ENCODE measurements at places on chromosomes 4 and X. TPM values are rescaled to one million over a fixed set of nuclear protein-coding genes. Genes with fewer than 3 reads are reported as not detected.
A peak's percentile ranks its signal among the peaks of the same experiment; 100 is the strongest.

DNA sequence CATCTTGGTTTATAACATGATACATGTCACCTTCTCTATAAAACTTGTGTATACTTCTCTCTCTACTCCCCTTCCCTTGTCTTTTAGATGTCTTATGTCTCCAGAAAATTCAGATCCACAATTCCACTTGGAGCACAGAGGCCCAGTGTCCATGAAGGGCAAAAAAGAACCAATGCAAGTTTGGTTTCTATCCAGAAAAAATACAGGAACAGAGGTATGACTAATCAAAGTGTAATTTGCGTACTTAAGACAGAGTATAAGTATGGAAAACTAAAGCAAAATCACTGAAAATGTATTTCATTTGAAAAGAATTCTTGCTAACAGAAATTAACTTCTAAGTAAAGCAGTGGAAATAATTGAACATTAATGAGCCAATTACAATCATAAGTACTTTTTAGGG is 46.2 kb downstream of the GUCY1B1 start:
- no peak overlapping the region for H3K27ac ChIP-seq
- peaks cover 2% of the 10 kb centered on the region for H3K36me3 ChIP-seq
- H3K27me3 ChIP-seq = no peaks in the 10 kb centered on the region
- H3K4me1 ChIP-seq = peaks cover 8% of the 10 kb centered on the region
- no peak for DNase-seq
- no peak overlapping the region for H3K4me3 ChIP-seq

DNA sequence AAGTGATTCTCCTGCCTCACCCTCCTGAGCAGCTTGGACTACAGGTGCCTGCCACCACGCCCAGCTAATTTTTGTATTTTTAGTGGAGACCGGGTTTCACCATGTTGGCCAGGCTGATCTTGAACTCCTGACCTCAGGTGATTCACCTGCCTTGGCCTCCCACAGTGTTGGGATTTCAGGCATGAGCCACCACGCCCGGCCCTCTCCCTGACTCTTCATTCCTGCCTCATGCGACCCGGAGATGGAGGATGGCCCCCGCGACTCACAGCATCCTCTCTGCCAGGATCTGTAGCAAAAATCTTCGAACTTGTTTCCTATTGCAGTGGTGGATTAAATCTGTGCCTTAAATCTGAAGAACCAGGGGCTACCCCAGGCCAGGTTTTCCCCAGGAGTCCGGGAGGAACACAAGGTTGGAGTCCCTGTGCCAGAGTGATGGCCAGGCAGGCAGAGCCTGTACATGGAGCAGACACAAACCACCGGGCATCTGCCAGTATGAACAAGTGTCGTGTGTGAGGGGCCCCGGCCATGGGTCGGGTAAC is 11.5 kb downstream of the CPLX1 start:
- H3K36me3 ChIP-seq = no peaks in the 10 kb centered on the region
- no peaks in the 10 kb centered on the region for H3K4me1 ChIP-seq
- DNase-seq = no peak
- no peak overlapping the region for H3K27ac ChIP-seq
- peaks cover 24% of the 10 kb centered on the region for H3K27me3 ChIP-seq

DNA sequence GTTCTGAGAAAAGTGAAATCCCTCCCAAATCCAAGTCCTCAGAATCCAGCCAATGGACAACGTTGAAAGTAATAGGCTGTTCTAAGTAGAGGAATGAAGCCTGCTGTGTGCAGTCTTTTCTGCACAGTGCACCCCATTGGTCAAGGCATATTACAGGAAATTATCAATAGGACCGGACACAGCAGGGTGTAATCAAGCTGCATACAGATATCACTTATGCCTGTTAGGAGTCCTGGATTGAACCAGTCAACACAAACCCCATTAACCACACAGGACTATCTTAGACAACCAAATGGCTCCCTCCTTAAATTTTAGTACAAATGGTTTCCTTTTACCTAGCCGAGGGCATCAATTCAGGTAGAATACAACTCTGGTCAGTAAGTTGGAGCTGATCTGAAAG is 34.2 kb upstream of the MAGEA8 start:
- H3K27ac ChIP-seq = no peak overlapping the region
- no peak overlapping the region for H3K4me3 ChIP-seq
- no peaks in the 10 kb centered on the region for H3K27me3 ChIP-seq
- H3K36me3 ChIP-seq = no peaks in the 10 kb centered on the region
- no peaks in the 10 kb centered on the region for H3K4me1 ChIP-seq

- no peaks in the 10 kb centered on the region for H3K4me1 ChIP-seq
- H3K27ac ChIP-seq = no peak overlapping the region
- no peaks in the 10 kb centered on the region for H3K27me3 ChIP-seq
These were observed 164.7 kb downstream of the SOWAHB start for GRCh38 chr4:76733068-76733771.

DNA sequence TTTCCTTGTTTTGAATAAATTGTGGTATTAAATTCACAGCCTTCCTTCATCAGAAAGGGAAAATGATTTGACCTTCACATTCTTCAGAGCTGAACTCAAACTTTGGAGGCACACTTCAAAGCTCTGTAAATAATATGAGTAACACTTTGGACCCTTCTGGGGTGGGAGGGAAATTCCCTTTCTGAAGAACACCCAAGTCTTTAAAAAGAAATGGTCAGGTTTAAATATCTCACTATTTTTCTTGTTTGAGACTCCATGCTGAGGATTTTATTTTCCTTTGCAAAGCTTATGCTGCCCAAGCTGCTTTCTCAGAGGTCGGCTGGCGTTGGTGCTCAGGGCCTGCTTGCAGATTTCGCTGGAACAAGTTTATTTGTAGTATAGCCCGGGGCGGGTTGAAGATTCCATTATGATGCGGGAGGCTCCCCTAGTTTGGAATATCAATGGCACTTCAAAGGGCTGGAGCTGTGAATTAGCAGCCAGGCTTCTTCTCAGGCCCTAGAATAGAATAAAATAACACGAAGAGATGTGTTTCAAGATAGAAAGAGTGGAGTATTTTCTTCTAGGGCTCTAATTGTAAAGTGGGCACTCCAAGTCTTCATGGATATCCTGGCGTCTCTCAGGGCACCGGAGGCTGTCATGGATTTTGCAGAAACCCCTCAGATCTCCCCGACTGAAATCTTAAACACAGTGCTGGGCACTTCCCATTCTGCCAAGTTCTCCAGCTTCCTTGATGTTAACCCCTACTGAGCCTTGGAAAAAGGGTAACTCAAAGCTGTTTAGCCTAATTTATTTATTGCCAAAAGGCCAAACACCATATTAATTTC is 315.6 kb downstream of the GPAT3 start:
- DNase-seq = no peak
- no peaks in the 10 kb centered on the region for H3K27me3 ChIP-seq
- no peak overlapping the region for H3K27ac ChIP-seq
- no peaks in the 10 kb centered on the region for H3K36me3 ChIP-seq
- no peaks in the 10 kb centered on the region for H3K4me1 ChIP-seq
- no peak overlapping the region for H3K4me3 ChIP-seq

GRCh38 chr4:8394061-8394519 is 46.4 kb downstream of the ACOX3 start:
- H3K36me3 ChIP-seq = peaks cover 7% of the 10 kb centered on the region
- peaks cover 3% of the 10 kb centered on the region for H3K4me1 ChIP-seq
- H3K4me3 ChIP-seq = no peak overlapping the region
- H3K27ac ChIP-seq = peak overlapping the region; percentile 62

GRCh38 chr4:708631-708933 is 3.0 kb downstream of the PCGF3 start:
- no peaks in the 10 kb centered on the region for H3K36me3 ChIP-seq
- no peaks in the 10 kb centered on the region for H3K27me3 ChIP-seq
- H3K4me3 ChIP-seq = no peak overlapping the region
- H3K27ac ChIP-seq = no peak overlapping the region
- H3K4me1 ChIP-seq = peaks cover 6% of the 10 kb centered on the region

DNA sequence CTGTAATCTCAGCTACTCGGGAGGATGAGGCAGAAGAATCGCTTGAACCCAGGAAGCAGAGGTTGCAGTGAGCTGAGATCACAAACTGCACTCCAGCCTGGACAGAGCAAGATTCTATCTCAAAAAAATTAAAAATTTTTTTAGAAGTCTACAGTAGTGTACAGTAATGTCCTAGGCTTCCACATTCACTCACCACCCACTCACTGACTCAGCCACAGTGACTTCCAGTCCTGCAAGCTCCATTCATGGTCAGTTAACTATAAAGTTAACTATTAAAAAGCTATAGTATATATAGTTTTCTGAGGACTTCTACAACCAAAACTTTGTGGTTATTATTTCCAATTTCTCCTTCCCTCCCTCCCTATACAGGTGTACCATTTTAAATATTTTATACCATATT is 34.7 kb upstream of the NEUROG2 start:
- no peaks in the 10 kb centered on the region for H3K4me1 ChIP-seq
- H3K27me3 ChIP-seq = no peaks in the 10 kb centered on the region
- DNase-seq = no peak

TEC gene
- 19.8 TPM for total RNA-seq

NLGN4X gene
- 5.0 TPM for total RNA-seq

RHOH gene
- 8.3 TPM for total RNA-seq

- no peak for DNase-seq
- no peaks in the 10 kb centered on the region for H3K27me3 ChIP-seq
- H3K4me1 ChIP-seq = no peaks in the 10 kb centered on the region
These were observed 114.7 kb downstream of the MXRA5 start for GRCh38 chrX:3231766-3232165.

DNA sequence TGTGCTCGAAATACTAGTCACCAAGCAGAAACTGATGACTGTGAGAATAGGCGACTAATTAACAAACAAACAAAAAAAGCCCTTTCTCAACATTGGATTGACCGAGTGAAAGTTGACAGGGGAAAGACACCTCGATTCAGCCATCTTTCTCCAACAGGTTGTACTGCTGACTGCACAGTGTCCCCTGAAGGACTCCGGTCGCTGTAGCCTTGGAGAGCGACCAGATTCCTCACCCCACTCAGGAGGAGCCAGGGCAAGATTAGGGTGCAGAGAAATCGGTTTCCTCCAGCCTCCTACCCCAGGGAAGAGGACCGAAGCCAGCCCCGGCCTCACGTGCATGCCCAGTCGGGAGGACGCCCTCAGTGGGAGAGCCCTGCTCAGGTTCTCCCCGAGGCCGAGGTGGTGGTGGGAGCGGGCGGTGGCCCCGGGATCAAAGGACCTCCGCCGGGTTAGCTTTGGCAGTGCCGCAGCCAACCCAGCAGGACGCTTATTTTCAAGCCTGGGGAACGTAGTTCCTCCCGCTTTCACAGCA is 1.1 kb upstream of the RAP1GDS1 start:
- peak overlapping the region; percentile 57 for H3K4me3 ChIP-seq
- H3K4me1 ChIP-seq = peaks cover 17% of the 10 kb centered on the region
- peak; percentile 74 for DNase-seq
- H3K27ac ChIP-seq = peak overlapping the region; percentile 93
- H3K36me3 ChIP-seq = no peaks in the 10 kb centered on the region

GRCh38 chrX:147626605-147627004 is 285.1 kb upstream of the FMR1 start:
- no peaks in the 10 kb centered on the region for H3K4me1 ChIP-seq
- H3K36me3 ChIP-seq = no peaks in the 10 kb centered on the region
- H3K27me3 ChIP-seq = no peaks in the 10 kb centered on the region

STIM2 gene
- 35.5 TPM for total RNA-seq

DNA sequence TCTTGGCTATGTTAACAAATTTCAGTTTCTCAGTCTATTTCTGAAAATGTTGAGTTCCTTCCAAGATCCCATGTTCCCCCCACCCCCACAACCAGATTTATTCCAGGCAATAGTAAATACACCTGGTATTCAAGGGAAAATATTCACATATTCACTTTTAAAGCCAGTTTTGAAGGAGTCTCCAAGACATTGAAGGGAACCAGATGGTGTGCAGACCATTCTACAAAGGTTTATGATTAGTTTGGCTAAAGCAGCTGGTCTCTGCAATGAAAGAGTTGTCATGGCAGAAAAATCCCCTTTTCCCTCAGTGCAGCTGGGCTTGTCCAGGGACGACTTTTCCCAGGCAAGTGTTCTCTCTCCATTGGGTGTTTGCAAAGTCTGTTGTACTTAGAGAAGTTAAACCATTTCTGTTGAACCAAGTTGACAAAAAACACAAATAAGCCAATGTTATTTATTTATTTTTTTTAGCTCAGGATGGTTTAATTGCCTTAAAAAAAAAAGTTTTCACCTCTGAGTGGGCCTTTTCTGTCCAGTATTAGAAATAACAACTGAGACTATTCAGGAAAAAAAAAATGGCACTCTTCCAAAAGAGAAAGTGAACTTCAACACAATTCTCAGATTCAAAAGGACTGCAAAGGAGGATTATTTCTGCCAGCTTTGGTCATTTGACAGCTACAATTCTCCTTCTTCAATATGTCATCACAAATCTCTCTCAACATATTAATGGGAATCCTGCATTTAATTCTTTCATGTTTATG is 410.6 kb downstream of the IL1RAPL1 start:
- peak; percentile 33 for DNase-seq
- H3K4me3 ChIP-seq = no peak overlapping the region
- no peaks in the 10 kb centered on the region for H3K27me3 ChIP-seq
- no peaks in the 10 kb centered on the region for H3K36me3 ChIP-seq
- no peaks in the 10 kb centered on the region for H3K4me1 ChIP-seq

DNA sequence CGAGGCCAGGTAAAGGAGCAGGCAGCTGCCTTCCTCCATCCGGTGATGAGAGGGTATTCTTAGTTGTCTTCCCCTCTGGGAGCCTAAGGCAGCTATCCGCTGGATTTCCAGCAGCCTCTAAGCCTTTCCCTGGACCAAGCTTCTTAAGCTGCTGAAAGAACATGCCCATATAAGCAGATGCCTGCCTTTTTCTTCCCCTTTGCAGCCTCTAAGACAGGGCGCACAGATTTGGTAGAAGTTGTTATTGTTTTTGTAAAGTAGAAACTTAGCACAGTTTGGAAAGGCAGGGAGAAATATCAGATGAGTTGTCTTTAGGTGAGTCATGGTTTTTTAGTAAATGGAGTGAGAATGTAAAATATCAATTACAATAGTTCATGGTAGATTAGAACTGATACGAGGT is 210.8 kb downstream of the ARHGAP10 start:
- no peak overlapping the region for H3K4me3 ChIP-seq
- H3K4me1 ChIP-seq = no peaks in the 10 kb centered on the region
- H3K27me3 ChIP-seq = no peaks in the 10 kb centered on the region
- H3K36me3 ChIP-seq = peaks cover 2% of the 10 kb centered on the region
- H3K27ac ChIP-seq = no peak overlapping the region

GRCh38 chr4:35250331-35250730 is 994.0 kb downstream of the ARAP2 start:
- H3K4me1 ChIP-seq = no peaks in the 10 kb centered on the region
- DNase-seq = no peak
- H3K27me3 ChIP-seq = no peaks in the 10 kb centered on the region
- H3K27ac ChIP-seq = no peak overlapping the region

DNA sequence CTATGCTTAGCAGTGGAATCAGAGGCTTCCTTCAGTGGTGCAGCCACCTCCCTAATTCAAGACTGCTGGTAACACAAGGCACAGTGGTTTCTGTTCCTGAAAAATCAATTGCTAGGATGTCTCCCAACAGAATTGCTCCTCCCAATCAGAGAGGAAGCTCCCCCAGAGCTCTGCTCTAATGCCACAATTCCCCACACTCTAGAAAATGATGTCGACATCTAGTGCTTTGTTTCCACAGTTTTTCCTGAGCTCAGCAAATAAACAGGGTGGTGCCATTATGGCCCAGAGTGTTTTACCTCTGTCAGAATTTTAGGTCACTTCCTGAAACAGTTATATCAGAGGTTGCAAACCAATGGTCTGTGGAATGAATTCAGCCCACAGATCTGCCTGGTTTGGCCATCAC is 24.7 kb downstream of the TAB3 start:
- H3K27me3 ChIP-seq = no peaks in the 10 kb centered on the region
- peaks cover 7% of the 10 kb centered on the region for H3K4me1 ChIP-seq
- peaks cover 4% of the 10 kb centered on the region for H3K36me3 ChIP-seq
- DNase-seq = peak; percentile 24
